ENCODE measurements at places on chromosomes 4 and X.

- no peak for DNase-seq
Measured at GRCh38 chr4:68218044-68218443, 27.4 kb downstream of the TMPRSS11B start.

GRCh38 chrX:49915361-49916222, 6.8 kb upstream of the CLCN5 start:
- peak; percentile 63 for DNase-seq

- DNase-seq, result peak; percentile 31
Measured at GRCh38 chrX:15816886-15817285, 26.6 kb downstream of the ZRSR2 start.

GRCh38 chr4:100017637-100018310, 67.7 kb upstream of the H2AZ1 start:
- no peak for DNase-seq

DNA sequence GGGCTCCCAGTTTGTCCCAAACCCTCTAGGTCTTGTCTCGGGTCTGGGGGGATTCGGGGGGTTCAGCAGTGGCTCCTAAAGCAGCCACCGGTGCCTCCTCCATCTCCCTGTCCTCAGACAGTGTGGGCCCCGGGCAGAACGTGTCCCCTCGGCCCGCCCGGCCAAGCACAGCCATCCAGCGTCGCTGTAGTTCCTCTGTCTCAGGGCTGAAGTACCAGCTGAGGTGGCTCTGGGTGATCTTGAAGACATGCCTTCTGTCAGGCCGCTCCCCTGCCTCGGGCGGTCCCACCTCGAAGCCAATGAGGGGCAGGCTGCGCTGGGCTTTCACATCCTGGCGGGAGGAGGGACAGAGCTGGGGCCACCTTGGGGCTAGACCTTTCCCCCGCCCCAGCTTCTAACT, 5.9 kb downstream of the TSR2 start:
- no peak for DNase-seq
